ENCODE measurements at places on chromosomes 4 and X.

- DNase-seq = no peak
These were observed 14.1 kb upstream of the USO1 start for GRCh38 chr4:75710246-75710645.

DNA sequence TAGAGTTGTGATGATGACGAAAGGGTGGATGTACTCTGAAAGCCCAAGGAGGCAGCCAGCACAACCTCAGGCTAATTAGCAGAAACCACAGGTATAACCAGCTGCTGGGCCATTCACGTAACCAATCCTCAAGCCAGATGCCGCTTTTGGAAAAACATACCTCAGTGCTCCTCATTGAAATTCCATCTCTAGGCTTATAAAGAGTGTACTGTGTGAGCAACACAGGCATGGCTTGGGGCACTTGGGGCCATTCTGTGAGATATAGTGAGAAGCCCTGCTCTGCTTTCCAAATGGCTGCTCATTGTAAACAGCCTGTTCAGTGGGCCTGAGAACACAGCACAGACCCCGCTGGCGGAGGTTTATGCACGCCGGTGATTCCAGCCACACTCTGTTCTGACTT, 182.1 kb upstream of the HHIP start:
- DNase-seq = no peak

DNA sequence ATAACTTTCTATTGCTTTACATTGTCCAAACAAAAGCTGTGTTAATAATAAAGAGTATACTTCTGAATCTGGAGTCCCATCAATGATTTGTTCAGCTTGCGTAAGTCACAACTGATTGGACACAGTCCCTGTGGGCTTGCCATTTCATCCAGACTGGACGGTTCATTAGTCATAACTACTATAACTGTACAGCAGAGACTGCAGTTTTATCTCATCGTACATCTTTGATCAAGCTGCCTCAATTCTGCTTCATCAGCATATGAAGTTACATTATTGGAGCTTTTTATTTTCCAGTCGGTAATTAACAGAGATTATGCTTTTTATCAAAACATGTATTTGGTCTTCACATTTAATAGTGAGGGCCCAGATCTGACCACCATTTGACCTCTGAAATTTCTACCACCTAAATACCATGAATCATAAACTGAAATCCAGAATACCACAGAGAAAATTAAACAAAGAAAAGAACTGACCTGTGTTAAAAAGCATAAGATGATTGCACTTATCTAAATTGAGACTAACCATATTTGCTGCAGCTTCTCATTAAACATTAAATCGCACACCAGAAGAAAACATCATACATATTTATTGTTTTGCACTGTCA, 12.5 kb upstream of the MAB21L2 start:
- no peak for DNase-seq

DNA sequence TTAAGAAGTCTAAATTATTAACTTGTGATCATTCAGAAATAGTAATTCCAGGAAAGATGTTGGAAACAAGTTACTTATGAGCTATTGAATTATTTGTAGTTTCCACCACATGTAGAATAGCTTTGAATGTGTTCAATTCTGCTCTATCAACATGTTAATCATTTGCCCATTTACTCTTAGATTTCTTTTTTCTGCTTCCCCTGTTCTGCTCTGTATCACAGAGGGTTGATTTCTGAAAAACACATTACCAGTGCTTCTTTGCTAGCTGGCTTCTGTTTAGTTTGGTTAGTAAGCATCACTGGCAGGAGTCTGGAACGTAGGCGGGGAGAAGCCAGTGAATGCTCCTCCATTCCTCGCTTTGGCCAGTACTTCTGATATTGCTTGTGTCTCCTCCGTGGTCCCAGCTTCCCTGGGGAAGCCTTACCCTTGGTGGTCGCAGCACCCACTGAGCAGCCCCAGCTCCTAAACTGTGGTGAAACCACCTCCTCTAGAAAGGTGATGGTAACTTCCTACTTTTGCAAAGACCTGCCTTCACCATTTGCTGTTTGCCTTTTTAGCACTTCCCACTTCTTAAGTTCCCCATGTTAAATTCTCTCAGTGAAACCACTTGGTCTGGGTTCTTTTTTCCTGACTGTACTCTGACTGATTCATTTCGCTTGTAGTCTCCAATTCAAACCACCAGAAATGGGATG, 40.3 kb upstream of the GALNT7 start:
- no peak for DNase-seq

- DNase-seq = no peak
These were observed 133.9 kb downstream of the EGF start for GRCh38 chr4:110046588-110047049.

GRCh38 chr4:89914609-89915550, 20.2 kb downstream of the MMRN1 start:
- DNase-seq = no peak

GRCh38 chrX:55638933-55639332, 15.7 kb downstream of the FOXR2 start:
- no peak for DNase-seq

DNA sequence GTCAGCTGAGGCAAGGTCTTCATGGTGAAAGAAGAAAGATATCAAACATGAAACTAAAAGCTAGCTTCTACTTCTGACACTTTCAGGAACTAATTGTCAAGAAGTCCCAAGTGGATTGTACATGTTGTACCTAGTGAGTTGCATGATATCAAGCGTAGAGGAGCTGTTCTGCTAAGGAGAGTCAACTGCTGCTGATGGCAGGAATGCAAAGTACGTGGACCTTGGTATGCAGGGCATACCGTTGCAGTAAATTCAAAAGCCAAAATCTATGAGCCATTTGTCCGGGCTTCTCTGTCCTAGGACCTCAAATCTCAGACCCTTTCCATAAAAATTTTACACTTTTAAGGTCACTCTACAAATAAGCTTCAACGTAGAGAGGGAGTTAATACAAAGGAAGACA, 446.2 kb downstream of the KCTD8 start:
- no peak for DNase-seq

- no peak for DNase-seq
These were observed 1012.9 kb upstream of the FTHL17 start for GRCh38 chrX:32084757-32085156.

GRCh38 chr4:164481306-164482091, 272.4 kb upstream of the SMIM31 start:
- DNase-seq = no peak

DNA sequence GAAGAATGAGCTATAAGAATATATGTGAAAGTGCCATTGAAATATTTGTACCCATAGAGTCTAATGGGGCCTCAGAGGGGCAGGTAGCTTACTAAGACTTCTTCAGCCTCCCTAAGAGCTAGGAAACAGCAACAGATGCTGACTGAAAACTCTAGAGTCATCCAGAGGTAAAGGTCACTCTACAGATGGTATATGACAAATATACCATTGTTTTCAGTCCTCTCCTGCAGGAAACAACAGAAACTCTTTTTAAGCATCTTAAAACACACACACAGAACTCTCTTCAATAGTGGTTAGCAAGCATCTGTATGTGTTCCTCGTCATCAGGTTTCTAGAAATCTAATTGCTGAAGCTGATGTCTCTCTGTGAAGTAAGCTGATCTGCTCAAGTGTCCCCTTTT, 313.8 kb upstream of the GATB start:
- DNase-seq = no peak

- no peak for DNase-seq
These were observed 56.9 kb downstream of the FAT1 start for GRCh38 chr4:186666750-186667149.

DNA sequence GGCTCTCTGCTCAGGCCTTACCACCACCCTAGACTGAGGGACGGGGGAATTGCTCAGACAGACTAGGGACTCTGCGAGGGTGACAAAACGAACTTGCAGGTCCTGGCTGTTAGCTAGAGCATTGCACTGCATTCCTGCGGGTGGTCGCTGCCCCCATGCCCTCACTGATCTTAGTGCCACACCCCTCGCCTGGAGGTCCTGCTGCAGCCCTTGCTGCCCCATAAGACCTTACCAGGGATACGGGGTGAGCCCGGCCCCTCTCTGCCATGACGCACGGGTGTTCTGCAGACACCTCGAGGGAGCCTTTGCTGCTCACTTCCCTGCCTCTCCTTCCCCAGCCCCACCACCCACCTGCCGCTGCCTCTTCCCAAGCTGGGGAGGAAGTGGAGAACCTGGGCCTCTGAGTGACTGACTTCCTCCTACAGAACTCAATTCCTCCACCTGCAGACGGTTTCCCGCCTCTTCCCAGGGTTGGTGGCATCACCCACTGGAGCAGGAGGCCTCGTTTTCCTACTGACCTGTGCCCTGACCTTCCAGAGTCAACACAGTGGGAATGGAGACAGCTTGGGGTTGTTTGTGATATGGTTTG, 19.8 kb upstream of the TBC1D14 start:
- DNase-seq = no peak

DNA sequence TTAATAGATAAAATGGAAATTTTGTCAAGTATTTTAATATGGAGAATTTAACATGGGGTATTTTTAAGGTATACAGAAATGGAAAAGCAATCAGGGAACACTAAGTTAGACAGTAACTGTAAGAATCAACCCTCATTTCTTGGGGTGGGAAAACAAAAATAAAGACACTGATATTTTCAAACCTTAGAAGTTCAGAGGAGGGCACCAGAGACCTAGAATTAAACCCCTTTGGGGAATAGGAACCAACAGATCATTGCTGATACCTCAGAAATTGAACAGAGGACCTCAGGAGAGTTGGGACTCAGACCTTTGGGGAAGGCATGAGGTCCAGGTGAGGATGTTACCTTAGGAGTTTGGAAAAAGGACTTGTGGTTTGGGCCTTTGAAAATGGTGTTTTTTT, 435.6 kb downstream of the TMA16 start:
- no peak for DNase-seq

GRCh38 chr4:156113138-156113765, 159.6 kb upstream of the CTSO start:
- no peak for DNase-seq

DNA sequence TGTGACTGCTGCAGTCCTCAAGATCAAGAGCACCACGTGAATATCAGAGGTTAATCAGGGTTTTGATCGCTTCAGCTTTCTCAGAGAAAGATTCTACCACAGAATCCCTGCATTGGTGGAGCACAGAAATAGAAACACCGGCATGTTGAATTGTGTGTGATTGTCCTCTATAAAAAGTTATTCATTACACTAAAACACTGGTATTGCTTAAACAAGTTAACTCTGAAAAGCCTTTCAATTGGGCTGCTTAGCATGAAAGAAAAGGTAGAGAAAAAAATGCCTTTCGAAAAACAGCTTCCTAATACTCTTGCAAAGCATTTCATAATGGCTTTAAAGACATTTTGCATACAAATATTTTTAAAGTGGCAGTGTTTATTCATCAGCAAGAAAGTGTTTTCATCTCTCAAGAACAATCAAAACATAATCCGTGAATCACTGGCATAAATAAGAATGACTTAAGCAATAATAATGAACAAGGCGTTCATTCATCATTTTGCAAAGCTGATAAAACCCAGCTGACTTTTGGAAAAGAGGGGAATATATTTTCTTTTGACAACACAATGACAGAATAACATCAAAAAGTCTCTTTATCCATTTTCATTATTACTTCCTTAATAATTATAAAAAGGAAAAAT, 61.1 kb downstream of the HELT start:
- no peak for DNase-seq

DNA sequence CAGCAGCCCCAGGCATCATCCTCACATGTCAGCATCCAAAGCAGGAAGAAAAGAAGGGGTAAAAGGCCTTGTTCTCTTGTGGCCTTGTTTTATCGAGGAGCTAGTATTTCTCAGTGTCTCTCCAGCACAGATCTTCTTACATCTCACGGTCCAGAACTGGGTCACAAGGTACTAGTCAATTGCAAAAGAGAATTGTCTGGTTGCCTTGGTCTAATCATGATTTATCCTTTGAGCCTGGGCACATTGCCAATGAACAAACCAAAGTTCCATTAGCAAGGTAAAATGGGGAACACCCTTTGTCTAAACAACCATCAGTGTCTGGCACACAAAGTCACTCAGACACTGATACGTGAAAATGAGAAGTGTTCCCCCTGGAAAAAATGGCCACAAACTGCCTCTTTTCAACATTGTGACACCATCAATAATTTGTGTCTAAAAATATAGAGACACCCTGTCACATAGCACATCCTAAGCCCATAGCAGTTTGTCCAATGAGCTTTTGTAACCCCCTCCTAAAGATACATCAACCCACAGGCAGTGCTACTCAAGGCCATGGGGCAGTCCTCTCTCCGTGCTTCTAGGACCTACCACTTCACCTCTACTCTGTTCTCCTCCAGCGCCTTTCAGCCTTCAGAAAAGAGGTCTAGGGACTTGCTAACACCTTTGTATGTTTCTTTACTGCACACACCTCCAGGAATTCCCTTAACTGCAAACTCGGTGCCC, 534.4 kb downstream of the MID1IP1 start:
- no peak for DNase-seq

- peak; percentile 72 for DNase-seq
These were observed at the start of gene ARL9 for GRCh38 chr4:56505269-56506130. Gene ARL9, plus strand, starts transcription at chr4:56505791. Its CDS starts 72 bp downstream, at chr4:56505863.

DNA sequence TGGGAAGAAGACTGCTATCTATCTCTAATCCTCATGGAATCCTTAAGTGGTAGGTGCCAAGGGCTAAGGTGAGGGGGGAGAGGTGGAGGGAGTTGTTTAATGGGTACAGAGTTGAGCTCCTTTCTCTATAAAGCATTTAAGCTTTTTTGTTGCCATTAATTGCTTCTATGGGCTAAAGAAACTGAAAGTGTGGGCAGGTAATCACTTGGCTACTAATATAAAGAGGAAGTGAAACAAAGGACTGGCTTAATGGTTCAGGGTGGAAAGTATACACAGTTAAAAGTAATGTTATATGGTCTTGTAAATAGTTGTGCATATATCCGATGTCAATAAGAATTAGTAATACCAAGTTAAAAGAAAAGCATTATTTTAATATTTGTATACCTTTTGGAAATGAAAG, 83.9 kb downstream of the POLA1 start:
- no peak for DNase-seq

Data from CD4-positive, alpha-beta T cell (primary cell).